Right ventricle myocardium inferior (tissue), 1 donor: ENCODE measurements at places on chromosomes 5 and 9.
A peak's percentile ranks its signal among the peaks of the same experiment; 100 is the strongest.

DNA sequence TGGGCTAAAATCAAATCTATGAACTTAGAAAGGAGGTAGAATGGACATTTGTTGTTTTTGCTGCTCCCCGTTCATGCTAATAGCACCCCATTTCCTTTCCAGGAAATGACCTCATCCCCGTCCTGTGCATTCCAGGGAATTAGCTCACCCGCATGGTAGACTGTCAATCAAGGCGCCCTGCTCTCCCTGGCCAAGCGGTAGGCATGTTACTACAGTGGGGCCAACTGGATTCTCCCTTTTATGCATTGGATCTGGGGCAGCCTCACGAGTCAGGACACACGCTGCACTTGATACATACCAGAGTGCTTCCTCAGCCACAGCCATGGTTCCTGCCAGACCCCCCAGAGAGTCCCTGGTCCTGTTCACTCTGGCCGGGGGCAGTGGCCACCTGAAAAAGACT, 111.0 kb upstream of the PTCH1 start:
- no peak for DNase-seq

- DNase-seq: no peak
Observed at GRCh38 chr5:175745210-175745609, 87.3 kb downstream of the HRH2 start.

DNA sequence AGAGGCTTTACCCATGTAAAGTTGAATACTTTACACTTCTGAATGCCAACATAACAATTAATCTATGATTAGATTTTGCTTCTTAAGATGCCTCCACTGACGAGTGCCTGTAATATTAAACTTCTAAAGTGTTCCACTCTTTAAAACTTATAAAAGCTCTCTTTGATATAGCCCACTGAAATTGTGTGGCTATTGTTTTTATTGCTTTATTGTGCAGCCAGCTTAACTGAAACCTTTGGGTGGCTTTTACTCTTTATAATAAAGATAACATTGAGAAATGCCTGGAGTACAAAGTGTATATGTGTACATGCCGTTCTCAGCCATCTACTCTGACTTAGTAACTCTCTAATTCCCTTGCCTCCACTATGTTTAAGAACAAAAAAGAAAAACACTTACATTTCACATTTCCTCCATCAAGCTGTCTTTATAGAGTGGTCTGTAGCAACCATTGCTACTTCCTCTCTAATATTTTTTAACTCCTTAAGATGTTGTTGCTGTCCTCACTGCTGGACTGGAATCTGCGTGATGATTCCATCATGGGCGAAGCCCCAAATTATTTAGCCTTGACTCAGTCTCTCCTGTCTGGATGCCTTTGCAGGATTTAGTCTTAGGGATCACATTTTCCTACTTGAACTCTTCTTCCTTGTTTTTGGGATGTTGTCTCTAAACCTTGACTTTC, 9.1 kb downstream of the PIK3R1 start:
- DNase-seq: no peak

GRCh38 chr5:139658928-139659667, 10.9 kb downstream of the CXXC5 start:
- DNase-seq: peak; percentile 72
